ENCODE measurements at places on chromosomes 7 and 10. TPM values are rescaled to one million over a fixed set of nuclear protein-coding genes. Genes with fewer than 3 reads are reported as not detected.

GRCh38 chr7:25906003-25906402 lies 246.0 kb upstream of the NFE2L3 start:
- no peak for DNase-seq

The NEUROD6 gene
- not detected for polyA plus RNA-seq

The GDF2 gene
- polyA plus RNA-seq = not detected

The SLC26A5 gene
- polyA plus RNA-seq = not detected

- no peak for DNase-seq
These were observed 24.9 kb upstream of the GSAP start for GRCh38 chr7:77441046-77441445.

GRCh38 chr10:74932648-74933047 lies 106.2 kb downstream of the KAT6B start:
- no peak for DNase-seq

DNA sequence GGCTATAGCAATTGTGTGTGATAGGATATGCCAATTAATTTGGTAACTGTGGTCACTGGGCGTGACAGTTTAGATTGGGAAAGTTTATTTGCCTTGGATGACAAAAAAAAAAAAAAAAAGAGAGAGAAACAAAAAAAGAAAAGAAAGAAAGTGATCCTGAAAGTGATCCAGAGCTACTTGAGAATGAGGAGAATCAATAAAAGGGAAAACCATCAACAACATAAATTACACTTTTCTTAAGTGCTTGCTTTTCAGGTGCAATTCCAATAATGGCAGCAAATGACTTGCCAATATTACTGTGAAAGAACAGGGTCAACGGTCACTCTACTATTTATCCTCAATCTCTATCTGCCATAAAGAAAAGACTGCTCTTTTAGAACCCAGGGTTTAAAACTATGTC lies 191.8 kb upstream of the SEMA3C start:
- DNase-seq = no peak

DNA sequence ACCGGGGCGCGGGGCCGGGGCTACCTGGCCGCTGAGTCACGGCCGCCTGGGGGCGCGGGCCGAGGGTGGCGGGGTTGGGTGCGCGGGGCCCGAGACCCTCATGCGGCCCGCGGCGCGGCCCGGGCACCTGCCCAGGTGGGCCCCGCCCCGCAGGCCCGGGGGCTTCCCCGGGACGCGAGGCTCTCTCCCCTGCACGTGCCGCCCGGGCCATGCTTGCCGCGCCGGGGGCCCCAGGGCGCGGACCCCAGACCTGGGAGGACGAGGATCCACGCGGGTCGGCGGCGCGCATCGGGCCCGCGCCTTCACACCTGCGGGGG lies 402 bp downstream of the MAFK start:
- DNase-seq = no peak

DNA sequence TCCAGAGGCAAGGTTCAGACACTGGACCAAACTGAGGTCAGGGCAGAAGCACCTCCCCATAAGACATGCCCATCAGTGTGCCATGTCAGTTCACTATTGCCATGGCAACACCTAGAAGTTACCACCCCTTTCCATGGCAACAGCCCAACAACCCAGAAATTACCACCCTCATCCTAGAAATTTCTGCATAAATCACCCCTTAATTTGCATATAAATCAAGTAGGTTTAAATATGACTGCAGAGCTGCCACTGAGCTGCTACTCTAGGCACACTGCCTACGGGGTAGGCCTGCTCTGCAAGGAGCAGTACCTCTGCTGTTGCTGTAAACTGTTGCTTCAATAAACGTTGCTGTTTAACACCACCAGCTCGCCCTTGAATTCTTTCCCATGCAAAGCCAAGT lies 12.7 kb downstream of the STEAP2 start:
- DNase-seq = no peak

- DNase-seq = no peak
These were observed 30.3 kb downstream of the SKIDA1 start for GRCh38 chr10:21495002-21495751.

- no peak for DNase-seq
These were observed 866.3 kb upstream of the LRRN3 start for GRCh38 chr7:110224643-110225042.

GRCh38 chr10:30680908-30681307 lies 51.4 kb upstream of the LYZL2 start:
- no peak for DNase-seq

The SEMA4G gene
- polyA plus RNA-seq = 10.5 TPM

DNA sequence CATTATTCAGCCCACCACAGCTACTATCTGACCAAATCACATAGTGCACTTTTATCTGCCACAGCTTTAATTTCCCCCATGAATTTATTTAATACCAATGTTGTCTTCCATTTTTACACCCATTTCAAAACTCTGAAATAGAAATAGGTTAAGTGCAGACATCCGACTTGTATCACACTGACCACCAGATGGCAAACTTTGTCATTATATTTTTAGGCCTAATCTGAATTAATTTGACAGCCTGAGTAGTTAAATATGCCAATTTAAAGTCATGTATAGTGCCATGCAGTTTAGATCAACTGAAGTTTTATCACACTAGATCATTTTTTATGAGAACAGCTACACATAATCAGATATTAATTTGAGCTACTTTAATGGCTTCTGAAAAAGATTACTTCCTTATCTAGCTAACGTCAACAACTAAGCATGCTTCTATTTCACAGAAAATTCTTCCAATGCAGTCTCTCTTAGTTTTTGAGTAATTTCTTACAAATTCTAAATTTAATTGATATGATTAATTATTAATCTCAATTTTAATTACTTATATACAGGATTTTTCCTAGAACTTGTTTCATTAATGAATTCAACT lies 566.4 kb downstream of the GFRA1 start:
- DNase-seq = no peak

DNA sequence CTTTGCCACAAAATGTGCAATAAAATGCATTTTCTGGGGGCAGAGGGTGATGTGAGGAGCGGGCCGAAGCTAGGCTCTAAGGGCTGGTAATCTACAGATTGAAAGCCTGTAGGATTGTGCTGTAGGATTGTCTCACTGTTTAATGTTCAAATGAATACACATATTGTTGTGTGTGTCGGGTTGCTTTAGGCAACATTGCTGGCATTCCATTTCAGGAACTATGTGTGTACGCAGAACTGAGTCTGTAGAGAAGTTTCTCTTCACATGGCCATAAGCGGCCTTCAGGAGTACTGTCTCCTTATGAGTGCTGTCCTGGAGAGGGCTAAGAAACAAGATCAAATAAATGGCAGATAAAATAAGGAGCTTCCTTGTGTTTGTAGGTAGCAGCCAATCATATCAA lies 540.2 kb downstream of the GATA3 start:
- DNase-seq = no peak

The EPHB6 gene
- polyA plus RNA-seq = 0.51 TPM

GRCh38 chr7:93315896-93316295 lies 83.7 kb downstream of the VPS50 start:
- no peak for DNase-seq

The HTR5A gene
- not detected for polyA plus RNA-seq
